ENCODE measurements at places on chromosomes 6 and 20.
A peak's percentile ranks its signal among the peaks of the same experiment; 100 is the strongest.

- no peak for DNase-seq
Measured at GRCh38 chr20:8930726-8931125, 138.2 kb upstream of the PLCB4 start.

GRCh38 chr6:27478706-27479318 lies 5.9 kb upstream of the ZNF184 start:
- DNase-seq, result peak; percentile 90

- no peak for DNase-seq
Measured at GRCh38 chr6:128073389-128073788, 172.5 kb upstream of the THEMIS start.

DNA sequence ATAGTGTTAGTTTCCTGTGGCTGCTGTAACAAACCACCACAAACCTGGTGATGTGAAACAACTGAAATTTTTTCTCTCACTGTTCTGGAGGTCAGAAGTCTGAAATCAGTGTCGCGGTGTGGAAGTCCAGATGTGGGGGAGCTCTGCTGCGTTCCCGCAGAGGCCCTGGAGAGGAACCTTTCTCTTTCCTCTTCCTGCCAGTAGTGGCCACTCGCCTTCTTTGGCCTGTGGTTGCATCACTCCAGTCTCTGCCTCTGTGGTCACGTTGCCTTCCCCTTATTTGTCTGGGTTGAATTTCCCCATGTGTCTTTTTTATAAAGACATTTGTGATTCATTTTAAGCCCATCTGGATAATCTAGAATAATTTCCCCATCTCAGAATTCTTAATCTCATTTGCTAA lies 295.5 kb upstream of the FLRT3 start:
- peak; percentile 83 for DNase-seq

- no peak for DNase-seq
Measured at GRCh38 chr20:17888044-17888443, 80.5 kb downstream of the SNX5 start.

DNA sequence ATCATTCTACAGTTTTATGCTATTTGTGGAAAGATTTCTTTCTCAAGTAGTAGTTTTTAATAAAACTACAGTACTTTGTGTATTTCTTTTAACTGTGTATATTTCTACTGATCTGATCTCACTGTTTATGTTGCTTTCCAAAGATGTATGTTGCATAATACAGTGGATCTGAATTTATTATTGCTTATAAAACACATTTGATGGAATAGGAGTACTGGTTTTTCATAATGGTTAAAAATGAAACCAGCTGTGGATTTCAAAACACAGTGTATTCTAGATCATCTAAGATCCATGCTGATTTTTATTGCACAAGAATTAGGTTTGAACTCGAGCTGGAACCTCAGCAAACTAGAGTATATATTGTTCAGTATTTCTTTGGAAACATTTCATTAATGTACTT lies 8.0 kb downstream of the NKX2-4 start:
- DNase-seq, result peak; percentile 8

GRCh38 chr20:14643556-14643955 lies 306.1 kb upstream of the FLRT3 start:
- no peak for DNase-seq
